Fibroblast of skin of left biceps (primary cell): ENCODE measurements at places on chromosomes 2 and 18.

- no peak for DNase-seq
These were observed 15.4 kb upstream of the GPR55 start for GRCh38 chr2:230940471-230940815.

- no peak for DNase-seq
These were observed 660.7 kb upstream of the RAB6C start for GRCh38 chr2:129318581-129319421.

GRCh38 chr2:129913695-129914495 lies 65.6 kb upstream of the RAB6C start:
- no peak for DNase-seq

DNA sequence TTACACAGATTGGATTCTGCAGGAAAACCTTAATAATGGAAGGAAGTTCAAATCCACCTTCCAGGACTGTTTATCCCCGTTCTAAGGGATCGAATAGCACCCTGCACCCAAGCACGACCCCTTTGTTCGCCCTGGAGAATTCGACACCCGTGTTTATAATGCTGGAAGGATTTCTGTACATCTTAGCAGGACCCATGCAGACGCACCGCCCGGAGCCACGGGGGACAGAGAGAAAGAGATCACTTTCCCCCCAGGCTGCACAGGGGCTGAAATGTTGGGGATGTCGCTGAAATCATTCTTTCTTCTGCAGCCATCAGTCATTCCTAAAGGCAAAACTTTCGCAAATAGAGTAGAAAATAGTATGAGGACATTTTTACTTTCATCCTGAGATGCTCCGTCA lies 238.7 kb upstream of the SALL3 start:
- DNase-seq: no peak

DNA sequence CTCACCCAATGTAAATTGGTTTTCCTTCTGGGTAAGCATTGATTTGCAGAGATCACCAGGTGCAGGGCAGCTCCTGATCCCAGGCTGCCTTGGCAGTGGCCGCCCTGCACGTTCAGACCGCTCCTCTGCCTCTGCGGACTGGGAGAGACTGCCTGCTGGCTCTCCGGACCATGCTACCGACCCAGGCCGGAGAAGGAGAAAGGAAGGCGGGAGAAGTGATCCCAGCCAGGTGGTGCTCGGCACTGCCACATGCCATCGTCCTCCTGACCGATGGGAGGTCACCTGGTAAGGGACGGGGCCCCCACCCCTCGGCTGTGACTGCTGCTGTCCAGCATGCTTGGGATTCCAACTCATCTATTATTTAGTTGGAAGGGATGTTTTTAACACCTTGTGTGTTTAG lies 108.1 kb upstream of the POU3F3 start:
- no peak for DNase-seq

GRCh38 chr2:189163889-189164288 lies 15.7 kb downstream of the COL5A2 start:
- no peak for DNase-seq

DNA sequence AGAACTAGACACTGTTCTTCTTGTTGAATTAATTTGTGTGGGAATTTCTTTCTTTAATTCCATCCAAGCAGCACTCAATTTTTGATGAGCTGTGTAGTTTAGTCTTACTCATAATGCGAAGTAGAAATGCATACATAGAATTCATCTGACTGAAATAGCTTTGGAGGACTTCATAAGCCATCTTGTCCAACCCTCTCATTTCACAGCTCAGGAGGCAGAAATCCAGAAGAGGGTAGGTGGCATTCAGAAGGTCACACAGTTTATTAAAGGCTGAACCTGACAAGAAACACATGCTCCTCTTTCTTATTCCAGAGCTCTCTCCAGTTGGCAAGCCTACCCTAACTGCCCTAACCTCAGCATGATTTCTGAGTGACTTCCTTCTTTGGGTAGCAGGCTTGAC lies 169.2 kb upstream of the NOSTRIN start:
- no peak for DNase-seq

DNA sequence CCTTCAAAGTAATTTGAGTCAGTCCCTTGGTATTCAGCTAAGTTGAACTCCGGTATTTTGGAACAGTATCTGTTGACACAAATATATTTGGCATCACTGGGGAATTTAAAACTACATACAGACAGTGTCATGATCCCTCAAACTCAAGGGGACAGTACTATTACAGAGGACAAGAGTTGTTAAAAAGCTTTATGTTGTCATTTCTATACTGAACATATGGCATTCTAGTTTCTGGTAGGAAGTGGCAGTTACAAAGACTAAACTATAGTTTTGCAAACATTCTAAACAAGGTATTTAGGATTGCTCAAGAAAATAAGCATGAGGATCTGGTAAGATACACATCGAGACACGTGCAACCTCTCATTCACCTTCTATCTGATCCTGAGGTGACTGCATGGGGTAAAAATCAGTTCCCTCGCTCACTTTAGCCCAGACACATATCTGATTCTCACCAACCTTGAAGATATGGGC lies 16.6 kb upstream of the CCNYL1 start:
- no peak for DNase-seq

GRCh38 chr2:216685327-216685875 lies 9.9 kb downstream of the IGFBP5 start:
- no peak for DNase-seq

- no peak for DNase-seq
These were observed 107.9 kb downstream of the KCNF1 start for GRCh38 chr2:11019614-11020013.

DNA sequence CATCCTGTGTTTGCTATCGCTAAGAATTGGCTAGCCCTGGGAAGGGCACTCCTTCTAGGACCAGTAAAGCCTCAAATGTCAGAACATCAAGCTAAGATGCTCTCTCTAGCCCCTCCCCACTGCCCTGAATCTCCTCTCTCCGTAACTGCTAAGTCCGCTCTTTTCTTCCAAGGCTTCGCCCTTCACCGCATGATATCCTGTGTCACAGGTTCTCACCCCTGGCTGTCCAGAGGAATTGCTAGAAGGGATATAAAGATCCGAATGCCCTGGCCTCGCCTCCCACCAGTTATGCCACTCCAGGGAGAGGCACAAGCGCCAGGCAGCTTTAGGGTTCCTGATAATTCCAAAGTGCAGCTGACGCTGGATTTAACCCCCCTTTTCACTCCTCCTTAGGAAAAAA lies 17.1 kb upstream of the GPR45 start:
- DNase-seq: no peak

- DNase-seq: no peak
These were observed 75.6 kb upstream of the PKDCC start for GRCh38 chr2:41972179-41972578.

DNA sequence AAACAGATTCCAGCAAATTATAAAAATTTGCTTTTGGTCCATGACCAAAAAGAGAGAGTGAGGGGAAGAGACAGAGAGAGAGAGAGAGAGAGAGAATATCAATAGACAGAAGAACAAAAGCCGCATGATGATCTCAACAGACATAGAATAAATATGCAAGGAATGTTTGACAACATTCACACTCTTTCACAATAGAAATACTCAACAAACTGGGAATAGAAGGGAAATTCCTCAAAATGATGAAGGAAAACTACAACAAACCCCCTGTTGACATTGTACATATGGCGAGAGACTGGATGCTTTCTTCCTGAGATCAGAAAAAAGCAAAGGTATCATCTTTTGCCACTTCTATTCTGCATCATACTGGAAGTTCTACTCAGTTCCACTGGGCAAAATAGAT lies 309.7 kb downstream of the RAD51AP2 start:
- peak; percentile 59 for DNase-seq

DNA sequence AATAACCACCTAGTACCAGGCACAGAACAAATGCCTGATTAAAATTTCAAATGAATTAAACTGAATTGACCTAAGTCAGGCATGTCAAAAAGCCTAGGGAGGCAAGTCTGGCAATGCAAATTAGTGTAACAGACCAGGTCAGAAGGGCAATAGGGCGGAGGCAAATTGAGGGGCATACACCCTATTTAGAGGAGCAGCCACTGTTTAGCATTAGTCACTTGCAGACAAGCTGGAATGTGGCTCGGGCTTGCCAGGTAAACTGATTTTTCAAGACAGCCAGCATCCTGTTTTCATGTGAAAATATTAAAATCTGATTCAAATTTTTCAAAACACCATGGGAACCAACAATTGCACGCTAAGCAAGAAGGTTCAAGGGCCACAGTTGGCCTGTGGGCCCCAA lies 160.3 kb downstream of the EN1 start:
- DNase-seq: no peak
